ENCODE measurements at places on chromosomes 2 and 18.
A peak's percentile ranks its signal among the peaks of the same experiment; 100 is the strongest.

DNA sequence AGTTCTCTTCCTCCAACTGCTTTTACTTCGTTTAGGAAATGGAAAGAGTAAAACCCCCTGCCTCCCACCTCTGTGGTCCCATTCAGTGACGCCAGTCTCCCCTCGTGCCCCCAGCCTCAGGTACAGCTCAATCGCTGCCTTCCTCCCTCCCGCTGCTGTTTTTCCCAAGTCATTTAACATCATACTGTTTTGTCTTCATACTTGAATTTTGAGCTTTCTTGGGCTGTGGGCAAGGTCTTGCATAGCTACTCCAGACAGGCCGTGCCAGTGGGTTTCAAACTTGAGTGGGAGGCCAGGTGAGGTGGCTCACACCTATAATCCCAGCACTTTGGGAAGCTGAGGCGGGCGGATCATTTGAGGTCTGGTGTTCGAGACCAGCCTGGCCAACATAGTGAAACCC is 155.3 kb downstream of the TANC1 start:
- no peak for DNase-seq

DNA sequence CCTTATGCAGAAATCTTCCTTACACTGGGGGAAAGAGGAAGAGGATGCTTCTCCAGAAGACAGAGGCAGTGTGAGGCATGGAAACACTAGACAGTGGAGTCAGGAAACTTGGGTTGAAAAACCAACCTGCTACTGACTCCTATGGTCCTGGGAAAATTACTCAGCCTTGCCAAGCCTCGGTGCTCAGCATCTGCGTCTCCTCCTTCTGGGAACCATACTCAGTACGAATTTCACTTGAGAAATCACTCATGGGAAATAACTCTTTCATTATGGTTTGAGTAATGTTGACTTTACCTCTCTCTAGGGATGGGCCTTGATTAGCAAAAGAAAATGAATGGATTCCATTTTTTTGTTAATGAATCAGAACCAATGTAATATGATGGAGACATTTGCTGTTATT is 96.5 kb downstream of the KCNE4 start:
- DNase-seq, result no peak

GRCh38 chr2:239376351-239376750 is 24.5 kb downstream of the HDAC4 start:
- no peak for DNase-seq

- no peak for DNase-seq
Observed at GRCh38 chr2:98506881-98507280, 62.2 kb downstream of the INPP4A start.

DNA sequence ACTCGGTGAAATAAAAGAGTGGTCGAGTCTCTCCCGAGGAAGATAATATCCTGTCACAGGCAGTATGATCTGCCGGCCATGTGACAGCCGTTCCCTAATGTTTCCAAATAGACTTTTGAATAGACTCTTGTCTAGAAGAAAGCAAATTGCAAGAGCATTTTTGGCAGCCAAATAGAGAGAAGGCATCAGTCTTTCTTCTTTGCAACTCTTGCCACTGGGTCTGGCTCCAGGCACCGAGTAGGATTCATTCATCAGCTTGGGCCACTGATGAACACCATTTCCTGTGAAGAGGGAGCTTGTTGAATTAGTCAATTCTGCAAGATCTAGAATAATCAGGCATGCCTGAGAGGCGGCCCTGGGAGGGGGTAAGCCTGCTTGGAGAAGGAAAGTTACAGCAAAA is 165.6 kb downstream of the KLHL29 start:
- DNase-seq, result peak; percentile 49

DNA sequence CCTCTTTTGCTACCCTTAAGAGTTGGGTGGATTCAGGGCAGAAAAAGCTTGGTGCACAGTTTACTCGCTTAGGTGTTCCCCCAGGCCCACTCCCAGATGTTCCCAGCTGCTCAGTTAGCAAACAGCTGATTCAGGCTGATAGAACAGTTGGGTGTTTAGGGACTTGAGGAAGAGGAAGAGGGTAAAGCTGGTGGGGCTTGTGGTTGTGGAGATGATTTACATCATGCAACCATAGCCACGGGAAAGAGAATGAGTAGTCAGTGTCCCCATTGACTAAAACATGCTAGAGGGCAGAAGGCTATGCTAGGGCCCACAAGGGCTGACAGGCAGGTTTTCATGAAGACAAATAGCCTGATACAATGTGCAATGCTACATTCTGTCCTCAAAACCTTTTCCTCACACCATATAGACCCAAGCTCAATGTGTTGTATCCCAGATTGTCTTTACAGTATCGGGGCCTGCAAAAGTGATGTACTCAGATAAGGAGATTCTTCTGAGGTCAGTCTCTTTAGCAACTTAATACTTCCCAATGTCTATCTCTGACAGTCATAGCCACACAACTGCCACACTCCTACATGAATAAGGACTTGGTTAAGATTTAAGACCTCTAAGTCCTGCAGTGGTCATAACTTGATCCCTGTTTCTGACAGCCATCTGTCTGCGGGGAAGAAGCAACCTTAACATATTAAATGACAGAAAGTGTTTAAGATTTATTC is 15.6 kb downstream of the COLEC12 start:
- no peak for DNase-seq

- DNase-seq, result peak; percentile 77
Observed at GRCh38 chr2:219218217-219218731, 484 bp downstream of the ABCB6 start.

GRCh38 chr2:241207151-241207550 is 18.7 kb downstream of the ANO7 start:
- no peak for DNase-seq

DNA sequence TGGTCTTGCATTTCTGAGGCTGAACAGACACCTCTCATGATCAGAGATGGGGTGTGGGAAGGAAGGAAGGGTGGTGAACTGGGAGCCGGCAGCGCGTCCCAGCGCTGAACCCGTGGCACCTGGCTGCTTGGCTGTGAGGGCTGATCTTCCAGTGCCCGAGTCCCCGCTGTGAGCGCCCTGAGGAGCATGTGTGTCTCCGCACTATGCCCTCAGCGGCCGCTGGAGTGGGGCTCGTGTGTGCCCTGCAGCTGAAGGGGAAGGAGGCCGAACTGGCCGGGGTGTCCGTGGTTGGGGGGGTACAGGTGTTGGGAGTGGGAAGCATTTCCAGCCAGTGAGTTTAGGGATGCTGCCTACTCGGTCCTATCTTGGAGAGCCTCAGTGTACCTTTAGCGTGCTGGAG is 82.2 kb downstream of the LDLRAD4 start:
- no peak for DNase-seq

DNA sequence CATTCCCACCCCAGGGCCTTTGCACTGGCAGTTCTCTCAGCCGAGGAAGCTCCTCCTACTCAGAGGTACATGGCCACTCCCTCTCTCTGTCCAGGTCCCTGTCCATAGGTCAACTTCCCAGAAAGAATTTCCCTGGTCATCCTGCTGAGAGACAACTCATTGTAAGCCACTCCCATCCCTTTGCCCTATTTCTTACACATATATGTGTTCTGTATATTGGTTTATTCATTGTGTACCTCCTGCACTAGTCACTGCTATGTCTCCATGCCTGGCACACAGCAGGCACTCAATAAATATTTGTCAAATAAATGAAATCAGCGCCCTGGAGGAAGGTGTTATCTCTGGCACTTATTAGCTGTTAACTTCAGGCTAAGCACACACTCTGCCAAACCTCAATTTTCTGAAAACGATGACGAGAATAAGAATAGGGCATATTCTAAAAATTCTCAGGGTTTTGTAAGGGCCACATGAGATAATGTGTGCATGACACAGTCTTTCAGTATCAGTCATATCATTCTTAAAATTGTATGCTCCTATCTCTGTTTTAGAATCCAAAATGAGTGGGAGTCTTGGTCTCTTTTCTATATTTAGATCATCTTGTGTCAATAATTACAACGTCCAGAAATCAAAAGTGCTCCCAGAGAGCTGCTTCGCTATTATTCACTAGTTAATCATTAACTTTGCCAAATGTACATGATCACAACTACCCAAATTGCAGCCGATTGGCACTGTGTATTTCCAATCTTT is 198.0 kb downstream of the ALK start:
- no peak for DNase-seq

GRCh38 chr2:196980001-196980400 is 53.5 kb upstream of the PGAP1 start:
- DNase-seq, result no peak

DNA sequence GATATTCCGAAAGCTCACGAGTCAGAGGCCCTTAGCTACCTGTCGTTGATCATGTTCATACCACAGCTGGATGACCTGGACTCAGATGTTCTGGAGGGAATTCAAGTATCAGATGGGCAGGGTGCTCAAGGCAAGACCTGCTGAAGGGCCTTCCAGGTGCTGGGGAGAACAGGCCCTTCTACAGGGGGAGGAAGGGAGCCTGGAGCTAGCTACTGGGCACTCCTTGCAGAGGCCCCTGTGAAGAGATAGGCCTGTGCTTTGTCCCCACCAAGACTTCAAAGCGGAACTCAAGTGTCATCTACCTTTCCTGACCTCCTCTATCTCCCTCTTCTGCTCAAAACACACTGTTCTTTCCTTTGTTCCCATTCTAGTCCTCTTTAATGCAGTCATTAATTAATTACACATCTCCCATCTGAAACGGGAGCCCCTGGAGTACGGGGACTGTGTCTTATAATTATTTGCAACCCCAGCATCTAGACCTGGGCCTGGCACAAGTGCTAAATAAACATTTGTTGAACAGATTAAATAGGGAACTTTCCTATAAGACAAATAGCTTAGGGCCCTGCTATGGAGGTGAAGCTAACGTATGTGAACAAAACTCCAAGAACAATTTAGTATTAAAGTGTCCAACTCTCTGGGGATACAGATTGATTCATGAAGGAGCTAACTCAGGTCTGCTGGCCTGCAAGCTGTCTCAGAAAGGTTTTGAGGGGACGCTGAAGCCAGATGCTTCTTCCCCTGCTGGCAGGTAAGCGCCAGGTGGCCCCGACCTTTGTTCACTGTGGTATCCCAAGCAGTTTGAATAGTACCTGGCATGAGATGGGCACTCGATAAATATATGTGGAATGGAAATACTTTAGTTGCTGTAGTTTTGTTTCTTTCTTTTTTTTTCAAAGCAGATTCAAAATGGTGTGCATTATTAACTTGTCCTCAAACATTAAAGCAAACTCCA is 22.0 kb downstream of the RHOB start:
- no peak for DNase-seq

GRCh38 chr2:19751631-19752030 is 150.2 kb downstream of the TTC32 start:
- no peak for DNase-seq

- no peak for DNase-seq
Observed at GRCh38 chr2:37215250-37215649, 16.1 kb downstream of the CEBPZ start.

DNA sequence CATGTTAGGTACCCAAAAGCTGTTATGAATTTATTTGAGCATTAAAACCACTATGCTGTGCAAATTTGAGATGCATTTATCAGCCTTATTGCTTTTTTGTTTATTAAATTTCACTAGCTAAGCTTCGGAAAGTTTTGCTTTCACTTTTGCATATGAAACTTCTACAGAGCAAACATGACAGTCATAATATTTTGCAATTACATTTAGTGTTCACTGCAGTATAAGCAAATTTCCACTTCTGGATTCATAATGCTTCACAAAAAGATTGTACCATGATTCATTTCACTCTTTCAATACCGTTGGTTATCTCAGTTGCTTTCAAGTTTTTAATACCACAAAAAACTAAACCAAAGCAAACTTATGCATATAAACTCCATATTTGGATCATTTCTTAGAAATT is 228.7 kb upstream of the SLC8A1 start:
- DNase-seq, result no peak

- DNase-seq, result no peak
Observed at GRCh38 chr2:199770716-199771115, 80.3 kb downstream of the FTCDNL1 start.

DNA sequence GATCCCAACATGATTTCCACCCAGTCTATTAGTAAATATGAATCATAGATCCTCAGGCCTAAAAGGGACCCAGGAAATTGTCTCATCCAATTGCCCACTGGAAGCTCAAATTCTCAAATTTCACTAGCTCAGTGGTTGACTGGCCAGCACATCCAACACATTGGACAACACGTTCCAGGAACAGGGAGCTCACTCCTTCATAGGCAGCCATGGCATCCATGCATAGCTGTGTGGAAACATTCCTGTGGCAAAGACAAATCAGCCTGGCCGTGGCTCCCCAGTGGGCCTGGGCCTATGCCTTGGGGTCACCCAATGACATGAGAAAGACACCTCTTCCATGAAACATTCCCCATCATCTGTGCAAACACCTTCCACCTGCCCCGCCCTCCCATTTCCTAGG is 261.1 kb downstream of the ANAPC1 start:
- DNase-seq, result peak; percentile 18

DNA sequence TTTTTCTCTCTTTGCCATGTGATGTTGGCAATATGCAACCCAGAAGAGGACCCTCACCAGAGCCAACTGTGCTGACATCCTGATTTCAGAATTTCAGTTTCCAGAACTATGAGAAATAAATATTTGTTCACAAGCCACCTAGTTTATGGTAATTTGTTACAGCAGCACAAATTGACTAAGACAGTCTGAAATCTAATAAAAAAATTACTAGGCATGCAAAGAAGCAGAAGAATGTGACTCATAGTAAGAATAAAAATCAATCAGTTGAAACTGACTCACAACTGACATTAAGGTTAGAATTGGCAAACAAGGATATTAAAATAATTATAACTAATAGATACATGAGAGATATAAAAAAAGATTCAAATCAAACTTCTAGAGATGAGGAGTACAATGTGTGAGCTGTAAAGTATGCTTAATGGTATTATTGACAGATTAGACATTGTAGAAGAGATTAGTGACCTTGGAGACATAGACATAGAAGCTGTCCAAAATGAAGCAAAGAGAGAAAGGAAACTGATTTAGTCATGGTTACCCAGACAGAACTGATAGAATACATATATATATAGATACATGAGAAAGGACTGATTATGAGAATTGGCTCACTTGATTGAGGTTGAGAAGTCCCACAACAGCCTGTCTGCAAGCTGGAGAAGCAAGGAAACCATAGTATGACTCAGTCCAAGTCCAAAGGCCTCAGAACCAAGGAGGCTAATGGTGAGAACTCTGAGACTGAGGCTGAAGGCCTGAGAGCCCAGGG is 27.8 kb upstream of the TTC39C start:
- no peak for DNase-seq

DNA sequence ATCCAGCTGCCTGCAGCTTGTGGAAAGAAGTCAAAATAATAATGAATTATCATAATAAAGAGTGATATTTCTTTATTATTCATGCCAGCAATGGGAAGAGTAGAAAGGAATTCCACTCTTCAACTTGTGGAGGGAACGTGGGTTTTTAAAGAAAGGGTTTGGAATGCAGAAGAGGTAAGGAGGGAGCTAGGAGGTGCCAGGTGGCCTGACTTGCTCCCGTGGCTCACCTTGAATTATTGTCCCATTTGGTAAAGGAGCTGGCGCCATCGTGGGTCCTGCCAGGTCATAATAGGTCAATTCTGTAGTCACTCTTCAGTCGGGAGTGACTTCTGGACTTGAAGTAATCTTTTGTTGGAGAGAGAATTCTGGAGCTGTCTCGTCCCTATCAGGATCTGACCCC is 95.2 kb upstream of the BARD1 start:
- DNase-seq, result no peak

GRCh38 chr2:24075259-24075658 is 867 bp downstream of the SF3B6 start:
- no peak for DNase-seq

GRCh38 chr2:126644630-126645191 is 11.2 kb upstream of the GYPC start:
- DNase-seq, result no peak

- peak; percentile 4 for DNase-seq
Observed at GRCh38 chr18:60411715-60412114, 39.1 kb upstream of the MC4R start.

- peak; percentile 53 for DNase-seq
Observed at GRCh38 chr2:187215532-187216240, 232.4 kb downstream of the CALCRL start.
